ENCODE measurements at places on chromosomes 6 and 20. TPM values are rescaled to one million over a fixed set of nuclear protein-coding genes. Genes with fewer than 3 reads are reported as not detected.

GRCh38 chr20:41364967-41365765 lies 1.5 kb downstream of the EMILIN3 start:
- DNase-seq = no peak

- no peak for DNase-seq
Measured at GRCh38 chr6:3347826-3348225, 89.1 kb downstream of the PSMG4 start.

DNA sequence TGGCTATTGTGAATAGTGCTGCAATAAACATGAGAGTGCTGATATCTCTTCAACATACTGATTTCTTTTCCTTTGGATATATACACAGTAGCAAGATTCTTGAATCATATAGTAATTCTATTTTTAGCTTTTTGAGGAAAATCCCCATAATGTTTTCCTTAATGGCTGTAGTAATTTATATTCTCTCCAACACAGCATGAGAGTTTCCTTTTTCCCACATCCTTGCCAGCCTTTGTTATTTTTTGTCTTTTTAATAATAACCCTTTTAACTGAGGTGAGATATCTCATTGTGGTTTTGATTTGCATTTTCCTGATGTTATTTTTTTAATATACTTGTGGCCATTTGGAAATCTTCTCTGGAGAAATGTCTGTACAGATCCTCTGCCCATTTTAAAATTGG lies 132.6 kb downstream of the PRL start:
- no peak for DNase-seq

DNA sequence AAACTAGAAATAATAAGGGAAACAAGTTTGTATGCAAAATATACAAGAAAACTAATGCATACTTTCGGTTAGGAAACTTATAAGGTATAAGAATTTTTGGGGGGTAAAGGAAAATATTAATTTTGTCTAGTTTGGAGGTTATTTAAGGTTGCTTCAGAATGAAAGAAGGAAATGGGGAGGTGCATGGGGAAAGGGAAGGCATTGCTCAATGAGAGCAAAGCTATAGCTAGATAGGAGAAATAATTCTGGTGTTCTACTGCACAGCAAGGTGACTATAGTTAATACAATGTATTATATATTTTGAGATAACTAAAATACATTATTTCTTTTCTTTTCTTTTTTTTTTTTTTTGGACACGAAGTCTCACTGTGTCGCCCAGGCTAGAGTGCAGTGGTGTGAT lies 5.4 kb upstream of the MYMX start:
- DNase-seq = no peak

DNA sequence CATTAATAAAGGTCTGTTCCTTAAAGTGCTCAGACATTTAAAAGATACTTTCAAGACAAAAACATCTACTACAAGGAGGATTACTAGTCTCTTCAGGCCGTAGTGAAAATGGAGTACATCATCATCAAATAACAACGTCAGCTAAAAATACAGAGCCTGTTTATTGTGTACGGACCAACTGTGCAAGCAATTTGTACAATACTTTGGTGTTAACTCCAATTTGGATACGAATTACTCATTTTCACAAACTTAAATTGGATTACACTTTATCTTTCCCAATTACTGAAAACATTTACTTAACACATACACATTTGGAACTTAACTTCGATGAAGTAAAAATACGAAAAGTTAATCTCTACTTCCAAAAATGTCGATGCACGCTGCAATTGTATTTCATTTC lies 802 bp downstream of the CYP39A1 start:
- no peak for DNase-seq

Gene SIRPA
- 6.0 TPM for total RNA-seq

GRCh38 chr6:170111816-170112582 lies 178.9 kb downstream of the DLL1 start:
- peak; percentile 34 for DNase-seq

- no peak for DNase-seq
Measured at GRCh38 chr6:16043171-16044135, 85.4 kb upstream of the MYLIP start.

- no peak for DNase-seq
Measured at GRCh38 chr6:64520050-64520449, 884.4 kb downstream of the PHF3 start.

- peak; percentile 70 for DNase-seq
Measured at GRCh38 chr20:46350201-46350985, 42.1 kb upstream of the CDH22 start.

- no peak for DNase-seq
Measured at GRCh38 chr6:39289490-39289889, 24.7 kb downstream of the KCNK17 start.

GRCh38 chr6:26388014-26388413 lies 5.1 kb downstream of the BTN2A2 start:
- no peak for DNase-seq

Gene JPH2
- 0.31 TPM for total RNA-seq

DNA sequence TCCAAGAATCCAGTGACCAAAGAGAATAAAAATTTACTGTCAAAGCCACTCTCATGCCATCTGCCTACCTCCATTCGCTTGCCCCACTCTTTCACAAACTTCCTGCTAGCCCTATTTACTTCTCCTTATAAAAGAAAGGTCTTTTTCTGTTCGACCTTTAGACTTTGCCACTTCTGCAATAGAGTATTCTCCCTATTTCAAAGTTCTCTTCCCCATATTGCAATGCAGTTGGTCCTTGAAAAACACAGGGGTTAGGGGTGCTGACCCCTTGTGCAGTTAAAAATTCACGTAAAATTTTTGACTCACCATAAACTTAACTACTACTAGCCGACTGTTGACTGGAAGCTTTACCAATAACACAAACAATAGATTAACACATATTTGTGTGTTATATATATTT lies 15.0 kb downstream of the CCN2 start:
- no peak for DNase-seq

Gene HRH3
- total RNA-seq = 1.8 TPM

- DNase-seq = no peak
Measured at GRCh38 chr6:154434662-154435061, 75.8 kb downstream of the CNKSR3 start.

GRCh38 chr20:41330343-41330720 lies 10.3 kb upstream of the LPIN3 start:
- DNase-seq = no peak

- no peak for DNase-seq
Measured at GRCh38 chr20:31505903-31506302, 8.3 kb upstream of the HM13 start.

DNA sequence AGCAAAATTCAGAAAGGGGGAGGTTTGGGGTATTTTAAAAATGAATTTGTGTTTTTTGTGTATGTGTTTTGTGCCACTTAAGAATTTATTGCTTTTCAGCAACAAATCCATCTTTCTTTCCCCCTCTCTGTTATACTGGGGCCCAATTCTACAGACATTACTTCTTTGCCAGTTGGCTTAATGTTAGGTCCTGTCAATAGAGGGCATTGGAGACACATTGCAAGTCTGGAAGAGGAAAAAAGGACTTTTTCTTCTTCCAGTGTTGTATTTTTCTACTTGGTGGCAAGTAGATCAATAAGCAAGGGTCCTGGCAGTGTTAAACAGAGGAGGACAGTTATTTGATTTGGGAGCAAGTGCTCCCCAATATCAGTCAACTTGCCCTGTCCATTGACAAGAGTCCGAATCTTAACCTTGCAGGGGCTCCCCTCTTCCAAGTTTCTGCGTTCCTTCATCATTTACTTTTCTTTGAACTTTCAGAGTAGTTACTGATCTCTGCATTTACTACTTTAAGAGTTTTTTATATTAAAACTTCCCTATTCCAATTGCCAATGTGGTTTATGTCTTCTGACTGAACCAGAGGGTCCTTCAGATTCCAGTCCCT lies 23.4 kb downstream of the SCML4 start:
- DNase-seq = no peak

GRCh38 chr6:69719602-69720193 lies 77.1 kb downstream of the LMBRD1 start:
- no peak for DNase-seq

Gene FAM83D
- 51.6 TPM for total RNA-seq

Data from H9 (cell line).